ENCODE measurements at places on chromosomes 2 and 18.

GRCh38 chr2:76965772-76966171, 556.4 kb downstream of the LRRTM4 start:
- ATAC-seq: no peak

- ATAC-seq: no peak
Observed at GRCh38 chr18:60892855-60893254, 440.4 kb upstream of the CDH20 start.

- ATAC-seq: no peak
Observed at GRCh38 chr18:54580202-54580729, 10.8 kb upstream of the DYNAP start.

DNA sequence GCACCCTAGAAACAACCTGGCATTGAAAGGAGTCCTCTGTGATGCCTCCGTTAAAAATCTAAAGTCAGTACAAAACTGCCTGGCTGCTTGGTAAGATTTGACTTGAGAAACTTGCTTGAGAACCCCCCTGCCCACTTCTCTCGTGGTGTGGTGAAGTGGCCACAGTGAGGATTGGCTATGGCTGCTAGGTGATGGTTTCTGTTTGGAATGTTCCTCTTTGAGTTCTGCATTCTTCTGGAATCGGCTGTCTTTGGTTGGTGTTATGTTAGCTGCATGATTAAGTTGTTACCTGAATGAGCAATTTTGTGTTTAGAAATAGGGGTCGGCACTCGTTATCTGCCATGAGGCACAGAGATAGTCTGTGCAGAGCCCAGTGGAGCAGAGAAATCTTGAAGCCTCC, 21.7 kb upstream of the SAG start:
- no peak for ATAC-seq

- no peak for ATAC-seq
Observed at GRCh38 chr2:8370258-8370802, 311.5 kb upstream of the ID2 start.

DNA sequence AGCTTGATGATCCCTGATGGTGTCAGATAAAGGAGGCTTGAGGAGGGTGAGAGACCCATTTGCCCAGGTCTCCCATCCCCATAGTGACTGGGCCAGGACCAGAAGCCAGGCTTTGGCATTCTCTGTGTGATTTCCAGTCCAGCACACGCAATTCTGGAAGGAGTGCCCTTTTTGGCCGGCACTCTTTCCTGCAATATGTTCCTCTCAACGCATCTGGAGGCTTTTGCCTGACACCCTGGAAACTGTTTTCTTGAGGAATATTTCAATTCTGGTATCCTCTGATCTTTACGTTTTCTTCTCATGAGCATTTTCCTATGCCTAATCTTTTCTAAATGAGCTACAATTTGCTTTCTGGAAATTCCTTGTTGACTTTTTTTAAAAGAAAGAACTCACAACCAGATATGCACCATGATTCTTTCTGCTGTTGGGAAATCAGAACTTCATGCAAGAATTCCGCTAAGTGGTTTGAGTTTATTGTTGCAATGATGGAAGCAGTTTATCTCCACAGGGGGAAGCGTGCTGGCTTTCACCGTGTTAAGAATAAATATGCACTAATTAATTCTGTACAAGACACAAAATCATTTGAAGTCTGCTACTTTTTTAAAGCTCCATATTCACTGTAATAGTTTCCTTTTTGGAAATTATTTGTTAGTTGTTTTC, 143.7 kb downstream of the NAPG start:
- no peak for ATAC-seq

GRCh38 chr2:105186967-105187498, 54.5 kb upstream of the GPR45 start:
- no peak for ATAC-seq

DNA sequence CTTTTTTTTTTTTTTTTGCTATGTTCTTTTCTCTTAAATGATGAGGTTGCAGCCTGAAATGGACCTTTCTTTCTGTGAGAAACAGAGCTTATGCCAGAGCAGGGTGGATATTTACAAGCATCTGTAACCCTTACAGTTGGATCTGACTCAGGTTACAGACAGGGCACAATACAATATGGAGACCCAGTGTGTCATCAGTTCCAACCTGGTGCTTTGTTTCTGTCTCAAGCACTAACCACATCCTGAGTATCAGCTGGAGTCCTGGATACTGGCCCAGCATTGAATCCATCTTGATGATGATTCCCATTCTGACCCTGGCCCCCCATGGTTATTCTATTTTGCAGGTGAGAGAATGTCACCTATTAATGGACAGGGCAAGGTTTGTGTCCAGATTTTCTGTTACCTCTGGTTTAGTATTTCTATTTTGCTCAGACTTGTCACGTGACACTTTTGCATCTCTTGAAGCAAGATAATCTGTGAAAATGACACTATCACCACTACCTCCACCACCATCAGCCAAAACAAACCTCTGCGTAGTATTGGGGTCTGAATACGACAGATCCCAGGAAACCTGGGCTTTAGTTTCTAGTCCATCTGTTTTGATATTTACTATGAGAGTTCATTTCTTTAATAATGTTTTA, 174.0 kb downstream of the CCDC85A start:
- ATAC-seq: no peak

GRCh38 chr2:106274668-106275067, 80.6 kb upstream of the UXS1 start:
- no peak for ATAC-seq

- no peak for ATAC-seq
Observed at GRCh38 chr2:55418512-55419232, 984 bp downstream of the CCDC88A start.

GRCh38 chr2:193985272-193985671, 1671.8 kb upstream of the SLC39A10 start:
- ATAC-seq: no peak

GRCh38 chr18:56083097-56083521, 495.1 kb upstream of the TCF4 start:
- no peak for ATAC-seq

GRCh38 chr2:121136323-121136722, 148.7 kb downstream of the TFCP2L1 start:
- no peak for ATAC-seq

DNA sequence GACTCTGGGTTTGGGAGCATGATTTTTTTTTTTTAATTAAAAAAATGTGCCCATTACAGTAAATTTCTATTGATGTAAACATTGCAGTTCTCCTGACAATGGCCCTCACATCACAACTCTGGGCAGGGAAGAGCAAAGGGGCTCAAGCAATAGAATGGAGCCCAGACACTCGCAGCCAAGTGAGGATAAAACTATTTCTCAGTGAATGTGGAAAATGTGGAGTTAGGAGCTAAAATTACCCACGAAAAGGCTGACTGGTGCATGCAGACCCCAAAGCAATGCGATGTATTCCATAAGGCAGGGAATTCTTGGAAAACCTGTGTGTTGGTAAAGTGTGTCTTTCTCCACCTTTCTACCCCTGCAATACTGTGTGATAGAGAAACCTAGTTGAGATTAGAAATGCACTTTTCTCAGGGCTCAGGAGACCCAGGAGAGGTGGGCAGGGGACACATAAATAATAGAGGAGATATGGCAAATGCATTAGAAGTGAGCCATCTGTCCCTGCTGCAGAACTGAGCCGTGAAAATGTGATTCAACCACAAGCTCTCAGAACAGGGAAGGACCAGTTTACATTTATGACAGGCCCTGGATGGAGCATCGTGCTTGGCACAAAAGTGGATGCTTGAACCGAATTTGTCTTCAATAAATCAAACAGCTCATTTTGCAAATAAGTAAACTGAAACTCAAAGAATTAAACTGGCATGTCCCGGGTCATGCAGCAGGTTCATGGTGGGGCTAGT, 100.1 kb downstream of the MYCN start:
- no peak for ATAC-seq

DNA sequence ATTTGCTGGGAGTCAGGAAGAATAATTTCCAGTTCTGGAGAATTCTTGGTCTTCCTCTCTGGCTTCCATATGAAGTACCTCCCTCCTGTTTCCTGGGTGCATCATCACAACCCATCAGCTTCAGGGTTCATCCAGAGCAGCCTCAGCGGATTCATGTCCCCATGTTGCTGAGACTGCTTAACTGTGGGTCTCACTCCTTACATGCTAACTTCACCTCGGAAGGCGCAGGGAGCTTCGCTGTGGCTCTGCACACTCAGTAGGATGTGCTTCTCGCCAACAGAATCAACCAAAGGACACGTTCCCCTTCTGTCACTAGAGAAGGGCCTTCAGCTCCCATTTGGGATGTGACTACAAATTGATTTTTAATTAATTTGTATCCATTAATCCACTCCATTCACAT, 24.2 kb downstream of the FBLN7 start:
- no peak for ATAC-seq

DNA sequence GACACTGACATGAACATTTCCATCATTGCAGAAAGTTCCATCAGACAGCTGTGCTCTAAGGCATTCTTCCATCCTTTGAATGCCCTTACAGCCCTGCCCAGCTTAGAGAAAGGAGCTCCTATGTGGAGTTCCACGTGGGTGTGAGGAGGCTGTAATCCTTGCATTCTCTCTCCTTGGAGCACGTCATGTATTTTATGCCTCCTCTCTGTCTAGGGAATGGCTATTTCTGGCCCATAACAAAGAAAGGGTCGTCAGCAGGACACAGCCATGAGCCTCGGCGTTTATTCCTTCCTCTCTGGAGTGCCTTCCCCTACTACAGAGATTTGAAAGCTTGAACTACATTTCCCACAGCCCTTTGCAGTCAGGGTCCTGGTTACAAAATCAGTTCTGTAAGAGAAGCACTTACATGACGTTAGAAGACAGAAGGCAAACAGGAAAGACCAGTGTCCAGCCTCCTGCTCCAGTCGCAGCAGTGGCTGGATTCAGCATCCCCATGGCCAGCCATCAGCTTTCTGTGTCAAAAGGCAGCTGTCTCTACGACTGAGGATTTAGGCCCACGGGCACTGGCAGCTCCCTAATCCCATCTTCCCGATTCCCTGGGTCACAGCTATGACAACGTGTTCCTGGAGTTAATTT, 234.9 kb downstream of the TFCP2L1 start:
- no peak for ATAC-seq

- ATAC-seq: no peak
Observed at GRCh38 chr2:114128725-114129124, 238.8 kb downstream of the ACTR3 start.

DNA sequence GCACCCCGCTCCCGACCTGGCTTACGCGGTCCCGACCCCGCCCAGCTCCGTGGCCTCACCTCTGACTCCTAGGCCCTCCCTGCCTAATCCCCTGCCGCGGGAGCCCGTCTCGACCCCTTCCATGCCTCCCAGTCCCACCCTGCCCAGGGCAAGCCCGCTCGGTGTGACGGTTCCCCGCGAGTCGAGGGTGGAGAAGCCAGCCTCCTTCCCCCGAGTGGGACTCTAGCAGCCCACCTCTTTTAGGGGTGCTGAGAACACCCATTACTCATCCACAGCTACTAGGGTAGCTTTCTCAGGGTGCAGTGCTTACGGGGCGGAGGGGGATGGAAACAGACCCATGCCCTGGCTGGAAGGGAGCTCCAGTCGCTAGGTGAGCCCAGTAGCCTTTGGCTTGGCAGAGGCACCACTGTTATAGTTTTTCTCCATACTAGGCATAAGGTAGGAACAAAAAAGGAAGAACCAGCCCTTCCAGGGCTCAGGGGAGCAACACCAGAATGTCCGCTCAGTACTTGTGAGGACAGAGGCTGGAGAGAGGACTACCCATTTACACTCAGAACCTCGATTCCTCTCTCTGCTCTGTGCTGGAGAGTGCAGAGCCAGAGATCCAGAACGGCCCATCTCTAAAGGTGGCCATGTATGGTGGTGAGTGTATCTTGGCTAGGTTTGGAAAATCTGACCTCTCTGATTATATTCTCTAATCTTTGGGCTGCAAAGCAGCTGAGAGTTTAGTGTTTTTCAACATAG, 606 bp downstream of the AGBL5 start:
- ATAC-seq: no peak

DNA sequence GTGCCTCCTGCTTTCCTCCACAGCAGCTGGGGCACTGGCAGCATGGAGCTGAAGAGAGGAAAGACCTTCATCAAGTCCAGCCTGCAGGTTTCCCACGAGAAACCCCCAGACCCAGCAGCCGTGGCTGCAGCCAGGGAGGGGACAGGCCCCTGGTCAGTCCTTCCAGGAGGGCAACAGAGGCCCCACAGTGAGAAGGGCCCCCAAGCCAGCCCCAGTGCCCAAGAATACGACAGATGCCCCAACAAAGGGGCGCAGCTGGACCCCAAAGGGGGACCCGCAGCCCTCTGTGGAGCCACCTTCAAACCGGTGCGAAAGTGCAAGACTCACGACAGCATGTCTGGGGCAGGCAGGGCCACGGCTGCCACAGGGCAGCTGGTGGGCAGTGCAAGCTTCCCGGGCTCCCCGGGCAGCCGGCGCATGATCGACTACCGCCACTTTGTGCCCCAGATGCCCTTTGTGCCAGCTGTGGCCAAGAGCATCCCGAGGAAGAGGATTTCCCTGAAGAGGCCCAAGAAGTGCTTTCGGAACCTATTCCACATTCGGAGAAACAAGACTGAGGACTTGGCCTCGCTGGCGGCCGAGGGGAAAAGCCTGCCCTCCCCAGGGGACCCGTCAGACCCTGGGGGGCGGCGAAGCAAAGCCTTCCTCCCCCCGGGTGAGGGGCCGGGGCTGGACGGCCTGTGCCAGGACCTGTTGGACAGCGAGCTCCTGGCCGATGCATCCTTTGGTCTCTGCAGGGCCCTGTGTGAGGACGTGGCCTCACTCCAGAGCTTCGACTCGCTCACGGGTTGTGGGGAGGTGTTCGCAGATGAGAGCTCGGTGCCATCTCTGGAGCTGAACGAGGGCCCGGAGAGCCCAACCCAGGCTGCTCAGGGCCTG, 6.9 kb downstream of the AMER3 start:
- ATAC-seq: no peak

- ATAC-seq: no peak
Observed at GRCh38 chr2:148719941-148720436, 75.4 kb downstream of the EPC2 start.

GRCh38 chr2:190996947-190997346, 17.0 kb downstream of the STAT1 start:
- no peak for ATAC-seq

DNA sequence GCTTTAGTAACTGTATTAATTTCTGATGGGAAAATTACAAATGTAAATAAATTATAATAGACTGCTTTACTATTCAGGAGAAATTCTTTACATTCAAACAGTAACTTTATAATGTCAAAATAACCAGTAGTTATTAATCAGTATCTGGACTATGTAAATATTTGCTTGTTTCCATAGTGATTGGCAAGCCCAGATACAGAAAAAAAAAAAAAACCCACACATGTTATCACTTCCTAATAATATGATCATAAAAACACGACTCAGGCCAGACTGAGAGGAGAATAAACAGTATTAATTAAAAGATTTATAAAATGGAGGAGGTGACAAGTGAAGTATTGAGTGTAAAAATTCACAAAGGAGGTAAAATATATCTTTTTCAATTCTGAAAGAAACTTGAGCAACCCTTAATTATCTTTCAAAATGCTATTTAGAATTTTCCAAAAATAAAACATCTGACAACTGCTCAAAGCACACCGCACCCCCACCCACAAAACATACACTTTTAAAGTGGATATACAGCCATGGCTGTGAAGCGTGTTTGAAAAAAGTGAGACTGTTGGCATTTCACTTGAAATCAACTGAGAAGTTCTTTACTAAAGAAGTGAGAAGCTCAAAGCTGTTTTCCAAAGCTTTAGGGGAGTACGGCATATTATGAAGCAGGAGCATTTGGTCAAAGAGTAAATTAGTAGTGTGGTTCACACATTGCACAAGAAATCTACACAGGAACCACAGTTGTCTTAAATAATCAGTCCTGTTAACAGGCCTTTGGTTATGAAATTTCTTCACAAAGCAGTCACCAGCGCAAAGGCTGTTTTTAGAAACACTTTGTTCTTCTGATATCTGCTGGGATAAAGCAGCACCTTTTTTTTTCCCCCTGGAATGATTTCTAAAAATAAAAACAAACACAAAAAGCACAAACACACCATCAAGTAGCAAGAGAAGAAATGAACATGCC, 475.8 kb downstream of the TXNL1 start:
- no peak for ATAC-seq

Data from activated CD4-positive, CD25-positive, alpha-beta regulatory T cell treated with anti-CD3 and anti-CD28 coated beads, Interleukin-2, amount 50 U/mL, for 24 hours (primary cell).